Naive thymus-derived CD4-positive, alpha-beta T cell (primary cell): ENCODE measurements at places on chromosomes 16 and 17. TPM values are rescaled to one million over a fixed set of nuclear protein-coding genes. Genes with fewer than 3 reads are reported as not detected.

Gene P2RX1
- 0.27 TPM for total RNA-seq

Gene EFCAB3
- not detected for total RNA-seq

Gene TMEM100
- not detected for total RNA-seq

Gene KCNG4
- total RNA-seq = not detected in 2 replicates

Gene OTOP3
- not detected for total RNA-seq

Gene TXNL4B
- 20.9 TPM for total RNA-seq

Gene KRTAP3-2
- total RNA-seq = not detected

Gene KIAA0513
- total RNA-seq = 28.9 TPM

GRCh38 chr16:74743668-74744299 lies 30.8 kb downstream of the FA2H start:
- DNase-seq = no peak

DNA sequence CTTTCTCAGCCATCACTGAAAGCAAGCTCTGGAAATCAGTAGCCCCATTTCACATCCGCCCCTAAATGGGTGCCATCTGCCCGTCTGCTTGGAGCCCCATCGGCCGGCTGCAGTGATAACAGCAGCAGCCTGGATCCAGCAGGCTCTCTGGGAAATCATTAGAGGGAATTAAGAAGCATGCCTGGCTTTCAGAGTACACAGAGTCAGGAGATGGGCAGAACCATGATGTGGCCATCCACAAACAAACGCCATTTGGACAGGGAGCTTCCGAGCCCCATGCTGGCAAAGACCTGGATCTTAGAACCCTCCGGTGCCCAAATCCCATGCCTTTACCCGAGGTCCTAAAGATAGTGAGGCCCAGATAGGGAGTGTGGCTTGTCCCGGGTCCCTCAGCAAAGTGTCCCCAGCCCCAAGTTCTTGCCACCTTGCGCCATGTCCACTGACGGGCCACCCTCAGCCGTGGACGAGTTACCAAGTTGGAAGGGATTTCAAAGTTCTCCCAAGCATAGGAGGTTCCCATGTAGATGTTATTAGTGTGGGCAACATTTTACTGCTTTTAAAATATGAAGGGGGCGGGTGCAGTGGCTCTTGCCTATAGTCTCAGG lies 1.0 kb upstream of the LITAF start:
- no peak for DNase-seq

GRCh38 chr17:60333628-60334031 lies 58.3 kb downstream of the USP32 start:
- no peak for DNase-seq

GRCh38 chr17:48144976-48145798 lies 37.6 kb downstream of the SNX11 start:
- no peak for DNase-seq

DNA sequence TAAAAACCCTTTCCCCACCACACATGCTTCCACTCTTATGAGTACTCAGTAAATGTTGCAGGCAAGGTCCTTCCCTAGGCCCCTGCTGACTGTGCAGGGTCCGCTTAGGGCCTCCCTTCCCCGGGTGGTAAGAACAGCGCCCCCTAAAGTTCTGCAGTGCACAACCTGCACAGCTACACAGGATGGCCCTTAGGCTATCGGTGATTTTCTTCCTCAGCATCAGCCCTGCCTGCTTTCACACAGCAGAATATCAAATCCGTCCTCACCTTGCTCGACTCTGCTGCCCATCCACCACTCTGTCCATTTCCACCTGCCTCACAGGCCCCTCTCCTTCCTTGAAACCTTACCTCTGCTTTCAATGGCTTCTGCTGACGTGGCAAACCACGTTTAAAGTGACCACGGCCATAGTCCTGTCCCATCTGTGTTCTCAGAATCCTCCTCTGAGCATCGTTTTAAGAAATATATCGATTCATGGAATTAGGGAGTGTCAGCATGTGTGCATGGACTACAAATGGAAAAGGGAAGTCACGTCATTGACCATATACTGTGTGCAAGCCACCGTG lies 51.4 kb upstream of the TMEM132E start:
- no peak for DNase-seq

DNA sequence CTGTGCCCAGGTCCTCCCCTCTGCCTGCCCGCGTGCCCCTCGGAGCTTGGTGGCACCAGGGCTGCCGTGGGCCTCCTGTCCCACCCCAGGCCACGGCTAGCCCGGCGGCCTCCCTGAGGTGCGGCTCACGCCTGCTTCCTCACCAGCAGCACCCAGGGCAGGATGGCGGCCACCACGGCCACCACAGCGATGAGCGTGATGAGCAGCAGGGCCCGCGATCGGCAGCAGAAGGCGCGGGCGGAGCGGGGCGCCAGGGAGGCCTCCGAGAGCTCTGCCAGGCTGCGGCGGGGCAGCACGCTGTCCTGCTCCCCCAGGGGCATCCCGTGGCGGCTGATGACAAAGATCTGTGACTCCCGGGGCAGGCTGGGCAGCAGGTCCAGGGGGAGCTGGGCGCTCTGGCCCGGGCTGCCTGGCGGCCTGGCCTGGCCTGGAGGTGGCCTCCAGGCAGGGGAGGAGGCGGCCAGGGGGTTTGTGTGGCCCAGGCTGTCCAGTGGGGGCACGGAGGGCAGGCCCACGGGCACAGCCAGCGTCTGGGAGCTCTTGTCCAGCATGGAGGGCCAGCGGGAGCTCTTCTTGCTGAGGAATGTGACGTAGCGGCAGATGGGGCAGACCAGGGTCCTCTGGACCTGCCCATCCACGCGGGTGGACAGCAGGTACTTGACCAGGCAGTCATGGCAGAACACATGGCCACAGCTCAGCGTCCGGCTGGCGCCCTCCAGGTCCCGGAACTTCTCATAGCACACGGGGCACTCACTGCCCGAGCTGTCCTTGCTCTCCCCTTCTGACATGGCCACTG lies 4.8 kb downstream of the RNF222 start:
- DNase-seq = no peak

DNA sequence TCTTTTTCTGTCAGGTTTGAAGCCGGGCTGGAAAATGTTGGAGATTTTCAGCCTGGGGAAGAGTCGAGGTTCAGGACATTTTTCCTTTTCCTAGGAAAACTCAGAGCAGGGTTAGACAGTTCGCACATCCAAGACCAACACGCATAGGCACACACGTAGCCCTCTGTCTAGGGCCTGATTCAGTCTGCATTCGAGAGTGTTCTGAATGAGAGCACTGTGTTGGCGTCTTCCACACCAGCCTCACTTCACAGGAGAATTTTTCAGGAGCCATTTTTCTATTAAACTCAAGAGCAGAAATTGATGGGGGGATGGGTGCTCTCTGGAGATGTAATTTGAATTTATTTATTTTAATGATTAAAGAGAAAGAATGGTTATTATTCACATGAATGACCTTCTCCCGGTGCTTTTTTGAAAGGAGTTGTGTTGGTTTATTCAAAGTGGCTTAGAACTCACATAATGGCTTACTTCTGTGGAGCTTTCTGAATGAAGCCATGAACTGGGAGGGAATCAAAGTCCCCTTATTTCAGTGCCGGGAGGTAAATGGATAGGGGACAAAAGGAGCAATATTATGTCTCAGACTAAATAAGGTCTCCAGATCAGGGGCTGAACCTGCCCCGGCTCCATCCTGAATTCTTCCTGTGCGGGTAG lies 194.3 kb downstream of the CCDC182 start:
- DNase-seq = no peak

DNA sequence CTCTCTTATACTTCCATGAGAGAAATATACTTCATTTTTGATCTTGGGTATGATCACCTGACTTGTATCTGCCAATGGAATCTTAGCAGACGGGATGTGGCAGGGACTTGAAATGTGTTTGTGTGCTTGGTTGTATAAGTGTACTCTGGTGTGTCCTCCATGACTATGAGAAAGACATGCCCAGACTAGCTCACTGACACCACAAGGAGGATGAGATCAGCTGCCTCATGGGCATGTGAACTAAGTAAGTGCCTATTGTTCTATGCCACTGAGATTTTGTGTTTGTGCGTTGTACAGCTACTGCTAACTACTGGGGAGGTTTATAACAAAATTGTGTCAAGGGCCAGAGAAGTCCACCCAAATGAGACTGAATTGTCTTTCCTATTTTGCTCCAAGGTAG lies 402.2 kb upstream of the SALL1 start:
- DNase-seq = no peak

DNA sequence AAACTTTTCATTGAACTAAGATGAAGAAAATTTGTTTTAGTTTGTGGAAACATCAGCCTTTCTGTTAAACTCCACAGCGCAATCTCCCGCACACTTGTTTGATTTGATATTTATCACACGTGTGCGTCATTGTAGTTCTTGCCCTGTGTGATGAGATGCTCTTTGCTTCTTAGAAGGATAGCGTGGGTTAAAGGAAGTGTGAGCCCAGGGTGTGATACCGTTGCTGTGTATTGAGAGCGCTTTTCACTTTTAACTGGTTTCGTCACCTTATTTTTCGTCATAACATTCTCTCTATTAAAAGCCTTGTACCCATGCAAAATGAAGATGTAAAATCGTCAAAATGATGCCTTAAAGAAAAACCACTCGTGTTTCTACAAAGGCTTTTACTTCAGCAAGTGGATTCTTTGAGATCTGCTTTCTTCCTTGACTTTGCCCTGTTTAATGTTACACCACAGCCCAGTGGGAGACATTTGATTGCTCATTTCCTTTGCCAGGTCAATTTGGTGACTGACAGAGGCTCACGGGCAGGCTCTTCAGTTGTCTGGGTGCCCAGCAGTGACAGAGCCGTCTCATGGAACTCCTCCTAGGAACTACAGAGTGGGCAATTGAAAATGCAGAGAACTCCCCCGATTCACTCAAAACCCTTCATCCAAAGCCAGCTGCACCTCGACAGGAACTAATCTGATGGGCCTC lies 61.1 kb downstream of the RPA1 start:
- DNase-seq = peak; percentile 21

DNA sequence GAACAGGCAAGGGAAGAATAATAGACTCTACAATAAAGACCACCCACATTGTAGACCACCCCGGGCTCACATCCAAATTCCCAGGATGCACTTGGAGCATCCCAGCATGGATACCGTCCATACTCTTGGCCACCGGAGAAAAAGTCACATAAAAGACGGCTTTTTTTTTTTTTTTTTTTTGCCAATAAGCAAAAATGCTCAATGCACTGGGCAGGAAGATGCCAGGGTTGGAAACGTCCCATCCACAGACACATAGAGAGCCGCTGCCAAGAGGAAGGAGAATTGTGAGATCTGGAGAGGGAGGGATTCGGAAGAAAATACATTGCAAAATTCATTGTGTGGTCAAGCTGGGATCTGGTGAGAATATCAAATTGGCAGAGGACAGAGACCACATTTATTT lies 286.7 kb downstream of the XYLT1 start:
- DNase-seq = no peak

- no peak for DNase-seq
Measured at GRCh38 chr17:27748360-27748825, 51.9 kb downstream of the NOS2 start.

DNA sequence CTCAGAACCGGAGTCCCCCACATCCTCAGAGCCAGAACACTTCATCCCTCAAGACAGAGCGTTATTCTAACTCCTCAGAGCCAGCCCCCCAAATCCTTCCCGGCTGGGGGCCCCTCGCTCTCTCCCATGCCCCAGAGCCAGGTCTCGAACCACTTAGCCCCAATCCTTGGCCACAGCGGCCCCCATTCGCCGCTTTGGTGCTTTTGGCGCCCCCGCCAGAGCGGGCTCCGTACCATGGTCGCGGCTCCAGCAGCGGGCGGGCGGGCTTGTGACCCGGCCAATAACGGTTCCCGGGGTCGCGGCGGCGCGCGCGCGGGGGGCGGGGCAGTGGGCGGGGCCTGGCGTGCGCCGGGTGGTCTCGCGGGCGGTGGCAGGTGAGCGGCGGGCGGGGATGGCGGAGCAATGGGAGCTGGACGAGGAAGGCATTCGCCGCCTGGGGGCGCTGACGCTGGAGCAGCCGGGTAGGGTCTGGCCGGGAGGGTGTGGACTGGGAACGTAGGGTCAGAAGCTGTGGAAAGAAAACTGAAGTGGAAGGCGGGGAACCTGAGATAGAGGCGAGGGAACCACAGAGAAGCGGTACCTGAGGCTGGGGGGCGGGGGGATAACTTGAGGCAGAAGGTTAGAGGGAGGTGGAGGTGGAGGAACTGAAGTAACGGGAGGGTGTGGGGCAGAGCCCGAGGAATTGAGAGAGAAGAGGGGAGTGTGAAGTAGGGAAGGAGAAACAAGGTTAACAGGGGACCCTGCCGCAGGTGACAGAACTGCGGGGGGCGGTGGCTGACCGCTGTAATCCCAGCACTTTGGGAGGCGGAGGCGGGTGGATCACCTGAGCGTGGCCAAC lies at the start of the genes KCTD19 and LRRC36:
Gene KCTD19, minus strand, starts transcription at position 270 of the 838 bp plus-strand sequence. Its CDS starts 34 bp downstream, at position 236.
Gene LRRC36, plus strand, starts transcription at position 344 of the 838 bp plus-strand sequence. Its CDS starts 48 bp downstream, at position 392.
- peak; percentile 29 for DNase-seq

DNA sequence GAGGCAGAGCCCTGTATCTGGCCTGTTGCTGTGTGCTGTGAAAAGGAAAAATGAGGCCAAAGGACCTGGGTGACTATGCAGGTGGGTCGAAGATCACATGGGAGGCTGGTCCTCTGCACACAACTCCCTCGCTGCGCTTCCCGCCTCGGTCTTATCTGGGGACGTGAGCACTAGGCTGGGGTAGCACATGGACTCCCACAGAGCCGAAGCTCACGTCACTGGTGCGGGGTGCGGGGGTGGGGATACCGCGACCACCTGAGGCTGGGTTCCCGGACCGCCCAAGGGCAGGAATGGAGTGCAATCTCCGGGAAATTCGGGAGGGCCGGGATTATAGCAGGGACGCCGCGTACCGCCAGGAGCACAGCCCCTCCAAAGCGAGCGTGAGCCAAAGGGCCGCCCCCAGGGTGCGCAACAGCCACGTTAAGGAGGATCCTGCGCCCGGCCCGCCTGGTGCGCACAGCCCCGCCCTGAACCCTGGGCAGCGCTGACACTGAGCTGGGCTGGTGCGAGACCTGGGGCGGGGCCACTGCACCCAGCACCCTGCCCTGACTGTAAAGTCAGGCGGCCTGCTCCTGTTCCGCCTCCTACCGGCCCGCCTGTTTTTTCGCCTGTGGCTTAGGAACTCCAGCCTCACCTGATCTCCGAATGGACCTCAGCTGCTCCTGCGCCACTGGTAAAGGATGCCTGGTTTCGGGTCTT lies 4.8 kb downstream of the MT1A start:
- DNase-seq = peak; percentile 58

- DNase-seq = no peak
Measured at GRCh38 chr17:77320485-77321256, 179.9 kb downstream of the SEC14L1 start.

DNA sequence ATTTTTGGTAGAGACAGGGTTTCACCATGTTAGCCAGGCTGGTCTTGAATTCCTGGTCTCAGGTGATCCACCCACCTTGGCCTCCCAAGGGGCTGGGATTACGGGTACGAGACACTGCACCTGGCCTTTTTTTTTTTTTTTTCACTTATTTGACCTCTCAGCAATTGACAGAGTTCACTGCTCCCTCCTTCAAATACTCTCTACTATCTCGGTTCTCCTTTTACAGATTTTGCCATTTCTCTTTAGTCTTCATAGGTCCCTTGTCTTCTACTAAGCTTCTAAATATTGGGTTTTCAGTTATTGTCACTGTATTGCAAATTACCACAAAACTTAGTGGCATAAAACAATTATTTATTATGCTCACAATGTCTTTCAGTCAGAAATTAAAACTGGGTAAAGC lies 159.3 kb downstream of the TRIM37 start:
- no peak for DNase-seq
